Sciatic nerve (tissue), 2 donors: ENCODE measurements at places on chromosomes 6 and 20. TPM values are rescaled to one million over a fixed set of nuclear protein-coding genes. Genes with fewer than 3 reads are reported as not detected.

DNA sequence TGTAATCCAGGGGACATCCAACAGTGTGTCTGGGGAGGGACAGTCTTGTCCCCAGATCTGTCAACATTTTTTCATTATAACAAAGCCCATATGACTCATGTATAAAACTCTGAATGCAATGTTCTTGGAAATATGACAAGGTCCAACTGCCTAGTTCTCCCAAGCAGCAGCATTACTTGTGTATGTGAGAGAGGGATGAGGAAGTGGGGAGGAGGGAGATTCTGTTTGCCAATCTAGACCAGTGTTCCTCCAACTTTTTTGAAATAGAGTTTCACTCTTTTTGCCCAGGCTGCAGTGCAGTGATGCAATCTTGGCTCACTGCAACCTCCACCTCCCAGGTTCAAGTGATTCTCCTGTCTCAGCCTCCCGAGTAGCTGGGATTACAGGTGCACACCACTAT is 394.8 kb downstream of the DHX35 start:
- DNase-seq, result no peak

DNA sequence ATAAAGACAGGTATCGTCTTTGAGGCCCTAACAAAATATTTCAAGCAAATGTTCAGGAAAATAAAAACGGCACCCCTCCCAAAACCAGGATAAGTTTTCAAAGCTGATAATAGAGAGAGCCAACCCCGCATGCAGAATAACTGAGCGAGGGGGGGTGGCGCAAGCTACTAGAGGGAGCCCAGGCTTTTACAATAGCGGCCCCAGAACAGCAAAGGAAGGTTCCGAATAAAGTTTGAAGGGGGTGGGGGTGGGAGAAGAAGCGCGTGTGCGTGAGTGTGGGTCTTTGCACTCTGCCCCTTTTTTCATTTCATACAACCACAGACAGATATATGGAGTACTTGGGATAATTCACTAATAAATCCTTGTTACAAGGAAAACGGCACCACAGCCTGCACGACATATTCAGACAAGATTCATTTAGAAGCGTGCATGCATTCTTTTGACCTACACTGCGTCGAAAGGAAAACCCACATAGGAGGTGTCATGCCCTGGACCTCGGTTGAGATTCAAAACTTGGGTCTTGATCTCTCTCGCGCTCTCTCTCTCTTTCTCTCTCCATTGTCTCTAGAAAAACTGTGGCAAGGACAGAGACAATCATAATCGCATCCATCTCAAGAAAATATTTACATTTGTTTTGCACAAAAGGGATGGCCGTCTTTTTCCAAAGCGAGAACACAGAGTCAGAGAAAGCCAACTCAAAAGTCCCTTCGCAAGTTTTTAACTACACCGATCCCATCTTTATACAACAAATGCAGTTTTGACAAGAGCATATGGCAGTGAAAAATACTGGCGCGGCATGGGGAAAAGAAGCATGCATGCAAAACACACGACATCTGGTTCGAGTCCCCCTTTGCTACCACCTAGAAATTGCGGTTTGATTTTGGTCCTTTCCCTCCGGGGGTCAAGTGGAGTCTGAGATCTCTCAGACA is 1.6 kb downstream of the OLIG3 start:
- DNase-seq, result no peak

- no peak for DNase-seq
Measured at GRCh38 chr6:168206661-168207274, 112.8 kb downstream of the DACT2 start.

DNA sequence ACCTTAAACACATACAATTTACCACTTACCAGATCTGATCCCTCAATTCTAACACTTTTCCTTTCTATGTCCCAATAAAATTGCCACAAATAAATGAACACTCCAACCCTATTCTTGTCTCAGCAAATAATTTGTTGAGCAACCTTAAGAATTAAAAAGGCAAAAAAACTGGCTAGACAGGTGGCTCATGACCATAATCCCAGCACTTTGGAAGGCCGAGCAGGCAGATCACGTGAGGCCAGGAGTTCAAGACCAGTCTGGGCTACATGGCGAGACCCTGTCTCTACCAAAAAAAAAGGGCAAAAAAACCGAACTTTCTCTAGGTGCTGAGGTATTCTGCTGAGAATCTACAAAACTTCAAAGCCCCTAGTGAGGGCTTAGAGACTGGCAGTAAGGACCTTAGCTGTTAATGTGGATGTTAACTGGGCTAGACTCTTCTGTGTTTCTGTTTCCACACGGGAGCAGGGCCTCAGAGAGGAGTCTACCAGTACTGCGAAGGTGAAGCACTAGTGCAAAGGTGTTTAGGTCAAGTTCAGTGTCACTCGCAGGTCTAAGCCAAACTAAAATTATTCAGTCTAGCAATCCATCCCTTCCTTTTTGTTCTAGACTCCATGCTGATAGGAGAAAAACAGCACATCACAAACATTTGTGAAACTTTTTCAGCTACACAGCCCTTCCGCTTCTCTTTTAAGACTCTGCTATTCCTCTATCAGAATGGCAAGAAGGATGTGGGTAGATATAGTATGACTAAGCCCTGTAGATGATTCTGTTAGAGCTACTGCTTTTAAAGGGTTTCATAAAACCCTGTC is 2.6 kb downstream of the FASTKD5 start:
- DNase-seq, result no peak

- no peak for DNase-seq
Measured at GRCh38 chr6:106053484-106054205, 32.5 kb upstream of the PRDM1 start.

GRCh38 chr6:40210628-40211056 is 276.4 kb upstream of the MOCS1 start:
- DNase-seq, result no peak

DNA sequence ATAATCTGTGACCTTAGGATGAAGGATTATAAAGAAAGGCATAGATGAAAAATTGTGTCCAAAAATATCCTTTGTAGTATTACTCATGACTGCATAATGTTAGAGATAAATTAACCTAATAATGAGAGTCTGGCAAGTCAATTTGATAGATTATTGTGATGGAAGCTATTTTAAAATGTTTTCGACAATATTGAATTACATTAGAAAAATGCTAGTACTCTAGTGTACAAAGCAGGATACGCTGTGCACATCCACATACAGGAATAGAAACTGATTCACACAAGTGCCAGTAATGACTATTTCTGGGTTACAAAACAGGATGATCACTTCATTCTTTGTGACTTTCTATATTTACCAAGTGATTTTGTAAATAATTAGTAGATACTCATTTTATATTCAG is 3.3 kb downstream of the SLC17A2 start:
- DNase-seq, result no peak

The LY6G6F gene
- total RNA-seq, result not detected

The TNFRSF6B gene
- 6.1 TPM for total RNA-seq

The OLIG3 gene
- total RNA-seq, result not detected

The ABHD16B gene
- not detected for total RNA-seq
